ENCODE measurements at places on chromosomes 1 and 21.

DNA sequence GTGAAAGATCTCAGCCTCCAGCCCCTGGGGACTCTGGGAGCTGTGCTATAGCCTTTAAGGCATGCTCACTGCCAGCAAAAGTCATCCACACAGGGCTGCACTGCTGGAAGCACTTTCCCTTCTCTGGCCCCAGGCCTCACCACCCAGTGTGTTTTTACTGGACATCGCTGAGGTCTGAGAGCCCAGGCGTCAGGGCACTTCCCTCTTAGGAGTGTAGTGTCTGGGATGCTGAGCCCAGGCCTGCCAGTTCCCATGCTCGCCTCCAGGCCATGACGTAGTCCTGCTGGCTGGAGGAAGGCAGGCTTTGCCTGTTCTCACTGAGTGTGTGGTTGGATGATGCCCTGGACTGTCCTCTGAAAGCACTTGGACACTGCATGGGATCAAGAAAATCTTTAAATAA lies 101.2 kb downstream of the GDAP2 start:
- no peak for DNase-seq

GRCh38 chr1:36446271-36446670 lies 4.0 kb downstream of the OSCP1 start:
- DNase-seq: no peak

- DNase-seq: no peak
These were observed 121.7 kb downstream of the KIF26B start for GRCh38 chr1:245276445-245276844.

DNA sequence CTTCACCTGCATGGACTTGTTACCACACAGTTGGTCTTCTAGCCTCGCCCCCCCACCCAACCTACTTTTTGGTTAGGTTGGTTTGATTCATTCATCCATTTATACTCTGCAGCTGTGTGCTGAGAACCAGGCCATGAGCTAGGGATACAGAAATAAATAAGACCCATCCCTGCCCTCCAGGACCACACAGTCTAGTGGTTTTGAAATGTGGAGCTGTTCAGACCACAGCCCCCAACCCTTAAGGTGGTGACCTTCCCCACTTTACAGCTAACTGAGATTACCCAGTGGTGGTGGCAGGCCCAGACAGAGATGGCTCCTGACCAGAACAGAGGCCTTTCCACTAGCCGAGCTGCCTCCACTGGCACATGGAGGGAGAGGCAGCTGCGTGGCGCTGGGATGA lies 37.0 kb downstream of the LRRN2 start:
- no peak for DNase-seq

- no peak for DNase-seq
These were observed 4.4 kb downstream of the LYPD8 start for GRCh38 chr1:248751142-248751541.

GRCh38 chr1:164641353-164641730 lies 82.4 kb downstream of the PBX1 start:
- no peak for DNase-seq

DNA sequence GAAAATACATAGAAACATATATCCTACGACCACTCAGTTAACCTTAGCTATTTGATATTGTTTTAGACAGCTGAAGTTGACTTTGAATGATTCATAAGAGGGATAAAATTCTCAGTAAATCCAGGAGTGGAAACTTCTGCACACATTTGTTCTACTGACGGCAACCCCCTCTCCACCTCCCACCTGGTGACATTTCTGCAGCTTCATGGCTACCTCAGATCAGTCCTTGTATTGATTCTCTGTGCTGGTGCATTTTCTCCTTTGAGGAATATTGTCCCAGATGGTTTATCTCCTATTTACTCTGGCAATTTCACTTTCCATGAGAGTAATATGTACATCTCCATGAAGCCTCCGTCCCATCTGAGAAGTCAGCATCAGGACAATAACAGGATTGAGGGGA lies 57.7 kb upstream of the COA6 start:
- no peak for DNase-seq

DNA sequence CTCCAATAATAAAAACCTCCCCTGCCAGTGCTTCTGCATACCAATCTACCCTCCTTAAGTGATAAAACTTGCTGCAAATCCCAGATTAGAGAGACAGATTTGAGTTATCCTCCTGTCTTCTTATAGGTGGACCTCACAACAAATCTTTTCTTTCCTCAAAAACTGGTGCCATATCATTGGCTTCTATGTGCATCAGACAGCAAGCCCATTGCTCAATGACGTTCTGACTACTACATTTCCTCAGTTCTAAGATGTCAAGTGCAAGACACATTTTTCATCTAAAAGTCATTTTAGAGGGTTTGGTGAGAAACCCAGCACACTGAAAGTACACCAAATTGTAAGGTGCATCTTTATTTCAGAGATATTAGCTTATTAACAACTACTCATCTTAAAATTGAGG lies 107.8 kb upstream of the VAV3 start:
- DNase-seq: no peak

GRCh38 chr1:101253976-101254674 lies 17.3 kb downstream of the S1PR1 start:
- DNase-seq: no peak

GRCh38 chr1:100811808-100812207 lies 82.8 kb downstream of the EXTL2 start:
- DNase-seq: no peak

DNA sequence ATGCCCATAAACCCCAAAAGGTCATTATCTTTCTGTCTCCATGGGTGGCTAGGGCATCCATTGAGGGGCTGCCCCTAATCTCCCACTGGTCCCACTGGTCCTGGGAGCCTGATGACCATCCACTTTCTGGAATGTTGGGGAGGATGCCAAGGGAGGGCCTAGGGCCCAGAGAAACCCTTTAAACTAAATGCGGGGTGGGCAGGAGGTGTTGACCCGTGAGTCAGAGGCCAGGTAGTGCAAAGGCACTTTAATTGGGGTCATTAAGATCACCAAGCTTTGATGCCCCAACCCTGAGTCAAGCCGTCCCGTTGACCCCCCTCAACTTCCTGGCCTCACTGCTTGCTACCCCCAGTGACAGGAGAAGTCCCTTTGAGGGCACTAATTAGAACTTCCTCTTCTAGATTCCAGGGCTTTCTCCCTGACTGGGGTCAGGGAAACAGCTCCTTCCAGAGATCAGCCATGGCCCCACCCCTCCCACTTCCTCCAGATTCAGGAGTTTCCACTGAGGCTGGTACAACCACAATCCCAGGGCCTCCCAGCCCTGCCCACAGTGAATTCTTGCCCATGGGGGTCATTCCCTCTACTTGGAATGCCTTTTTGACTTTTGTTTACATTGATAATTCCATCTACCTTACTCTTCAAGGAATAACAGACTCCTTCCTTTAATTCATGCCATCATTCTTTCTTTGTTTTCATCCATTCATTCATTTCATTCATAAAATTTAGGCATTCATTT lies 15.5 kb upstream of the SERINC2 start:
- DNase-seq: no peak

DNA sequence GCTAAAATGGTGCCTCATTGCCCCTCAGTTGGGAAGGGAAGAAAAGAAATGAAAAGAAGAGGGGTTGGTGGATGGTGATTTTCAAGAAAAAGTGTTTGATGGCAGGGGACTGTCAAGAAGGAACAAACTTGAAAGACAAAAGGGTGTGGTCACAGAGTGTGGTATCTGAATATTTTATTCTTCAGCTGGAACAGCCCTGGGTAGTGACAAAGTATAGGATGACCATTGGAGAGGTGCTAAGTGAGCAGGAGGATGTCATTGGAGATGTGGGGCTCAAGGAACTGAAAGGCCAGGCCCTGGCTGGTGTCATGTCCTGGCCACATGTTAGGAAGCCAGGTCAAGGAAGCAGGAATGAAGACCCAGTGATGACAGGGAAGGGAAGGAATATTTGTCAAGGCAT lies 71.0 kb upstream of the CD55 start:
- DNase-seq: no peak

DNA sequence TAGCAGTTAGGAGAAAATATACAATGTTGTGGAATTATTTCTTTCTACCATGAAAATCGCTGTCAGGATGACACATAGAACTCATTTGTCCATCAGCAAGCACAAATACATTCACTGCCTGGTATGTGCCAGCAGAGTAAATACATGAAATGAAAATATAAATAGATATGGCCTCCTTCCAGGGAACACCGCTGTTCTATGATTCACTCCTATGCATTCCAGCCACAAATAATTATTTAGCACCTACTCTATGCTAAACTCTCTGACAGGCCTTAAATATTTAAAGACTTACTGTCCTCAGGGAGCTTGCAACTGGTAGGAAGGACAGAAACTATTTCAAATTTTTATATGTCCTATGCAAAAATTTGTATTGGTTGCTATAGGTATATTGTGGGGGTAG lies 975.0 kb upstream of the NCAM2 start:
- no peak for DNase-seq

DNA sequence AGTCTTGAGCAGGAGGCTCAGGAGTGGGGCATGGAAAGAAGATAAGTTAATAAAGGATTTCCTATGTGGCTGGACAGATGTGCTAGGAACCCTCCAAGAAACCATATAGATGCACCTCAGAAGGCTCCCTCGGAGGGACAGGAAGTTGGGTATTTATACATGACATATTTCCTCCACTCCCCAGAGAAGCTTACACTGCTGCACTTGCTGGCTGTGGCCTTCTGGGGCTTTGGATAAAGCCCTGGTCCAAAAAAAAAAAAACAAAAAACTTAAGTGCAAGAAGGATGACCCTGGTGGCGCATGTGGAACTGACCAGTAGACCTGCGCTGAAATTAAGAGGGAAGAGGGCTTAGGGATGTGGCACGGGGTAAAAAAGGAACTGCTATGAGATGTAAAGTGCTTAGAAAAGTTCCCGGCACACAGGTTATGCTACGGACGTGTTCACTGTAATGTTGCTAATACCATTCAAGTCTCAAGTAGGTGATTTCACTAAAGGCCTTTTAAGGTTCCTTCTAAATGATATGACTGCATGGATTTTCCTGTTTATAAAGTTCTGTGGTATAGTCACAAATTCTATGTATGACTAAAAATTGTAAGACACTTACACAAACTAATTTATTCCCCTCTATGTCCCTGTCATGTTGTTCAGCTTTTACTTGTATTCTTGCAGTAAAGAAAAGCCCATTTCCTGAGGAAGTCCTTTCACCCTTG lies 253.6 kb downstream of the HMCN1 start:
- DNase-seq: no peak
